ENCODE measurements at places on chromosomes 4 and X. TPM values are rescaled to one million over a fixed set of nuclear protein-coding genes. Genes with fewer than 3 reads are reported as not detected.

Gene TLR6
- 2.5 TPM for total RNA-seq

DNA sequence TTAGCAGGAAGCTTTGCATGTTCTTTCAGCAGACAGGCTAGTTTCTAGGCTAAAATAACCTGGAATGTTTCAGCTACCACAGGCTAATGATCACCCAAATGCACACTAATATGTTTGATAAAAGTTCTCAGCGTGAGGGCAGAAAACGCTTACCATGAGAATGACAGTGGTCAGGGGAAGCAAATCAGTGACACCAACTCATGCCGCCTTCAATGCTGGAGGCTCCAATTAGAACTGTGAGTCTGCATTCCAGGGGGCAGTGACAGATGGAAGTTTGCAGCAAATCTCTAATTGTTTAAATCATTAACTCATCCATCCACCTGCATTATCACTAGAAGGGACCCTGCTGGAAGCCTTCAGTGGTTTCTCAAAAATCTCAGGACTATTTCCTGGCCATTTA, 43.2 kb downstream of the ANOS1 start:
- H3K4me3 ChIP-seq = no peak overlapping the region
- DNase-seq = no peak
- H3K27me3 ChIP-seq = peaks cover 5% of the 10 kb centered on the region
- H3K27ac ChIP-seq = no peak overlapping the region
- H3K36me3 ChIP-seq = no peaks in the 10 kb centered on the region

DNA sequence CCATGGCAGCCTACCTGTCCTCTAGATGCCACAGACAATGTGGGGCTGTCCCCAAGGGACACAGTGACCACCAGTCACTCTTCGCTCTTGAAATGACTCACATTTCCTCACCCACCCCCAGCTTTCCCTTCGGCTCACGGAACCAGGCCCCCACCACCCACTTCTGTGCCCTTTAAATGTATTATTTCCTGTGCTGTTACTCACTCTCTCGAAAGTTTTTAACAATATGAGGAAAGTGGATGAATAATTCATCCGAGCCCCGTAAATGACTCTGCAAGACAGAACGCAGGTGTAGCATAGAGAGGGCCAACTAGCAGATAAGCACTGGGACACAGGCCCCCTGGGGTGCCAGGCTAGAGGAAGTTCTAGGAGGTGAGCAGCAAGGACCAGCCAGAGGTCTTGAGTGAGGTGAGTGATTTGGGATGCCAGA, 179.5 kb upstream of the TBL1X start:
- H3K4me3 ChIP-seq = no peak overlapping the region
- H3K27me3 ChIP-seq = no peaks in the 10 kb centered on the region
- H3K36me3 ChIP-seq = no peaks in the 10 kb centered on the region
- DNase-seq = no peak
- no peak overlapping the region for H3K27ac ChIP-seq

GRCh38 chr4:6403400-6403685, 69.1 kb downstream of the PPP2R2C start:
- no peak for DNase-seq
- H3K4me3 ChIP-seq = no peak overlapping the region
- H3K27me3 ChIP-seq = peaks cover 50% of the 10 kb centered on the region
- H3K4me1 ChIP-seq = no peaks in the 10 kb centered on the region

GRCh38 chr4:66574145-66574978, 904.1 kb upstream of the EPHA5 start:
- peaks cover 2% of the 10 kb centered on the region for H3K36me3 ChIP-seq
- no peak overlapping the region for H3K4me3 ChIP-seq
- no peaks in the 10 kb centered on the region for H3K27me3 ChIP-seq
- H3K27ac ChIP-seq = peak overlapping the region; percentile 82
- peaks cover 72% of the 10 kb centered on the region for H3K4me1 ChIP-seq

All from osteocyte (in vitro differentiated cells).